ENCODE measurements at places on chromosomes 1 and 21.

DNA sequence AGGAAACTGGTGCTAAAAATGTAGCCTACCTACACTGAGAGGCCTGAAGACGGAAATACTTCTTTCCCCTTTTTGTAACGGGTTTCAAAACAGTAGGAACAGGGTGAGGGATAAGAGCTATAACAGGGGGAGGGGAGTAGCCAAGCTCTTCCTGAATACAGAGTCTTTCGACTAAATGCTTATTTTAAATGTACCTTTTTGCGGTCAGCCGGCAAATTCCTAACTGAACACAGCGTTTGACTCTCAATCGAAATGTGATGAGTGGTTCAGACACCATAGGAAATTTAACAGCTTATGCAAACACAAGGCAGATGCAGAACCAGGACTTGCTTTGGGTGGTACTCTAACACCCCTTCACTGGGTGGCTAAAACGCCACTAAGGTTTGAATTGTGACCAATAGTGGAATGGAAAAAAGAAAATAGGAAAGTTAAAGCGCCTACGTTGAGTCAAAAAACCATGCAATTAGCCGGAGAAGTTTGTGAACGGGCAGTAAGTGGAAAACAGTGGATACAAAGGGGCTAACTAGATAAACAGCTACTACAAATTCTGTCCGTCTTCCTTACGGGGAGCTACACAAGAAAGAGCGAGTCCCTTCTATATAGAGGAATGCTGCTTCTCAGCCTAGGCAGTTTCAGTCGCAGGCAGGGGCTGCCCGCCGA lies 1.7 kb downstream of the EGLN1 start:
- no peak for DNase-seq

GRCh38 chr1:54460861-54461387 lies 54.7 kb upstream of the SSBP3 start:
- no peak for DNase-seq

GRCh38 chr1:228372183-228373003 lies 34.2 kb downstream of the TRIM11 start:
- no peak for DNase-seq

GRCh38 chr1:22508991-22509390 lies 54.3 kb upstream of the EPHA8 start:
- no peak for DNase-seq

- DNase-seq = no peak
Measured at GRCh38 chr1:231933711-231934626, 307.4 kb downstream of the DISC1 start.

- no peak for DNase-seq
Measured at GRCh38 chr1:70504821-70505193, 93.7 kb downstream of the CTH start.

- no peak for DNase-seq
Measured at GRCh38 chr1:99970713-99971255, 988 bp downstream of the SLC35A3 start.

- no peak for DNase-seq
Measured at GRCh38 chr1:211155040-211155439, 21.1 kb upstream of the KCNH1 start.

DNA sequence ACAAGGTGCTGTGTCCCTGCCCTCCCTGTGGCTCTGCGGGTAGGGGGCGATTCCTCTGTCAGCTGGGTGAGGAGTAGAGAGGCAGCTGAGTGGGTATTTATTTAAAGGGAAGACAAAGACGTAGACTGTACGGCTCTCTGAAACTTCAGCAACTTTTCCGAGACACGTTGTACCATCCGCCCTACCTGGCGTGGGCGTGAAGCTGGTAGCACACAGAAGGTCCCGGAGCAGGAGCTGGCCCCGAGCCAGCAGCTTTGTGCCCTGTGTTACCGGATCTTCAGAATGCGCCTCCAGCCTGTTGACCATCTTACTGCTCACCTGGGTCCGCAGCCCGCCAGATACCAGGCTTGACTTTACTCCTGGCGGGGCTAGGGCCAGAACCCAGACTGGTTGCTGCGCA lies 34.9 kb downstream of the PRKCZ start:
- DNase-seq = no peak

- no peak for DNase-seq
Measured at GRCh38 chr1:202656057-202656456, 54.2 kb downstream of the SYT2 start.

DNA sequence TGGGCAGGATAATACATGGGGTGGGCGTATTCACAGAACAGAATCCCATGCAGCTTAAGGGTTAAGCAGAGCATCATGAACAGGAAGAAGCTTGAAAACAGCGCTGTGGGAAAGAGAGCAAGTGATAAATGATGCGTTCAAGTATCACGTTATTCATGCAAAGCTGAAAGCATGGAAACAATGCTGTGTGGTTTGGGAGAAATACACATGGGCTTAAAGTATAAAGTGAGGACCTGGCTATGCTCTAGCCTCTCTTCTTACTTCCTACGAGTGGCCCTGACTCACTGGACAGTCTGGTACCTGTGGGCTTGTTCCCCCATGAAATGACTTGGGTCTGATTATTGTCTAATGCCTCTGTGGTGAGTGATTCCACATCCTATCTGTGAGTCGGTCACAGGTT lies 25.7 kb downstream of the TMPRSS2 start:
- no peak for DNase-seq

GRCh38 chr1:109827986-109828385 lies 64.3 kb upstream of the EPS8L3 start:
- no peak for DNase-seq

GRCh38 chr1:195831789-195832188 lies 776.5 kb downstream of the KCNT2 start:
- DNase-seq = no peak

- no peak for DNase-seq
Measured at GRCh38 chr1:152811671-152812070, at the start of gene LCE1B. LCE1B (plus strand) TSS chr1:152811971; CDS start chr1:152812447, 476 bp downstream.

DNA sequence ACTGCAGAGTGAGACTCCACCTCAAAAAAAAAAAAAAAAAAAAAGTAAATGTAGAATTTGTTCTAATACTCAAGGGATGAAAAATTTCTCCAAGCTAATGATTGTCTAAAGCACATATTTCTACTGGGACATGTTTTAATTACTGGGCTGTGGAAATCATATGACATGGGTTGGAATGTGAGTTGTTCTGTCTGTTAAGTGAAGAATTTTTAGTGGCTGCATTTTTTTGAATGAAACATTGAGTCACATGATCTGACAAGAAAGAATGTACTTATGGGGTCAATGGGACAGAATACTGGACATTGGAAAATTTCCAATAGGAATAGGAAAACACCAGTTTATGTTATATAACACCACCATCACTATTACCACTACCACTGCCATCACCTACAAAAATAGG lies 123.8 kb upstream of the IVNS1ABP start:
- DNase-seq = no peak

DNA sequence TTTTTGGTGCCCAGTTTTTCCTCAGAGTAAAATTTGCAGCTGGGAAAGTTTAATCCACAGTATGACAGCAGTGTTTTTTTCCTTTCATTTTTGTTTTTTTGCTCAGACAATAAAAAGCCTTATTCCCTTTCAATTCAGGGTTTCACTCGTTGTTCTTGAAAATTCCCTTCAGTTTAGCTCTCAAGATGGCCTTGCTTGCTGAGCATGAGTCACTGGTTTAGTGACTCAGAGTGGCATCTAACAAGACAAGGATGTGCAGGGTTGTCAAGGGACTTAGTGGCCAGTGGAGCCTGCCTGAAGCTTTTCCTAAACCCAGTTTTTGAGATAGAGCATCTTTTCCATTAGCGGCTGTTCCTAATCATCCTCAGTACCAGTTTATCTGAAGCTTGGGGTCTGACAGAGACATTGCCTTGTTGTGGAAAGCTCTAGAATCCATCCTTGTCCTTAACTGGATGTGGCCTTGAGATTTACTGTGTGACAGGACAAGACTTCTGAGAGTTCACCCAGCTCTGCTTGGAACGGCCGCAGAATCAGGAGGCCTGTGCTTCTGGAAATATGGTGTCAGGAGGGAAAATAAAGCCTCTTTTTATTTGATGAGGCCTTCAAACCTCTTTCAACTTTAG lies 48.4 kb upstream of the DNAJC6 start:
- no peak for DNase-seq

- no peak for DNase-seq
Measured at GRCh38 chr1:23756676-23757075, 13.4 kb downstream of the ELOA start.

DNA sequence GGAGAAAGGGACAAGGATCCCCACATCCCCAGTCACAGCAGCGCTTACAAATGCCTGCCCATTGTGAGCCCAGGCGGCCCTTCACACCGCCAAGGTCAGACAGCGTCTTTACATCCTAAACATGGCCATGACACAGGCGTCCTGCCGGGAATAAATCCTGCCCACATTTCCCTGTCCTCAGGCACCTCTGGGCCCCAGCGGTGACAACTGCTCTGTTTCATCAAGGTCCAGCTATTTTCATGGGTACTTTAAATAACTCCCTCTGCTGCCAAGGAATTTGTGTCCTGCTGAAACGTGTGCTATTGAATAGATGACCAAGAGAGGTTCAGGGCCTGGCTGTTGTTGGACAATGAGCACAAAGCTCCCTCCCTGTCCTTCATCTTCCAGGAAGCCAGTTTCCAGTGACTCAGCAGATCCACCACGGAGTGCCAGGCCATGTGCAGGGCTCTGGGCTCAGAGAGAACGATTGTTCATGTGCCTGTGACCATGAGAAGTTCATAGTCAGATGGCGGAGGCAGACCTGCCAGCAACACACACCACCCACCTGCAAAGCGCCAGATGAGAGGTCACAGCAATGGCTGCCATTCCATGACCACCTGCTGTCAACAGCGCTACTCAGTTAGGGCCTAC lies 195.8 kb downstream of the MATN1 start:
- no peak for DNase-seq

DNA sequence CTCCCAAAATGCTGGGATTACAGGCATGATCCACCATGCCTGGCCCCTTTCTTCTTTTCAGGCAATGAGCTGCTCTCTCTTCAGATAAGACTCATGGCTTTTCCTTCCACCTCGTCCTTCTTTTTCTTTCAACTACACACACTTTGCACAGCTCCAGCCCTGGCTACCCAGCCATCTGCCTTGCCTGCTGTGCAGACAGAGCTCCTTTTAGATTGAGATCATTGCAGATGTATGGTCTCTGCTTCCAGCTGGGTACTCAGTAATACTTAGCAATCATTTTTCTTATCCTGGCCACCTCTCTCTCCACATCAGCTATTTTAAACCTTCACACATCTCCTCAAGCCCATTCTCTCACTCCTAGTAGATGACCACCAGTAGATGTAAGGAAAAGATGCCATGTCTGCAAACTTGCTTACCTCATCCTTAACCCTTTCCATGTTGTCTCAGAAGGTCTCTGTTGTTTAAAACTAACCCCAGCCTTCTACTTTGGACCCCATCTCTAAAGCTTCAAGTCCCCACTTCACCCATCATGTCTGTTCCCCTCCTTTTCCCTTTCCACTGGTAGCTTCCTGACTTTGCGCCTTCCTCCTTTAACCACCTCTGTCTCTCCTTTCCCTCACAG lies 7.3 kb downstream of the RAB4A start:
- no peak for DNase-seq

- no peak for DNase-seq
Measured at GRCh38 chr21:27293239-27293638, 326.4 kb upstream of the ADAMTS5 start.

- DNase-seq = no peak
Measured at GRCh38 chr1:40391688-40392145, 18.2 kb downstream of the SMAP2 start.

DNA sequence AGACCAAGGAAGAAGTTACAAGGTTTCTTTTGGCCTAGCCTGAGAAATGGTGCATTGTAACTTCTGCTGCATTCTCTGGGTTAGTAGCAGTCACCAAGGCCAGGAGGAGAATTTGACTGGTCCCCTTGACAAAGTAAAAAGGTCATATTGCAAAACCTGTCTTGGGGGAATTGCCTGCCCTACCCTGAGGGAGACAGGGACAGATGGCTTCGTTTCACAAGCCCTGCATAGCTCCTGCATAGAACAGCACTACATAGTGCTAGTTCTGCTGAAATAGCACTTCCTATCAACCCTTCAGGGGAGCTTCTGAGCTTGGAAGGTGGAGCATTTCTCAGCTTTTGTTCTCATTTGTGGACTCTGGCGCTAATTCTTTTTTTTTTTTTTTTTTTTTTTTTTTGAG lies 20.4 kb upstream of the AK2 start:
- no peak for DNase-seq

- DNase-seq = no peak
Measured at GRCh38 chr1:213201380-213202155, 150.5 kb downstream of the RPS6KC1 start.

DNA sequence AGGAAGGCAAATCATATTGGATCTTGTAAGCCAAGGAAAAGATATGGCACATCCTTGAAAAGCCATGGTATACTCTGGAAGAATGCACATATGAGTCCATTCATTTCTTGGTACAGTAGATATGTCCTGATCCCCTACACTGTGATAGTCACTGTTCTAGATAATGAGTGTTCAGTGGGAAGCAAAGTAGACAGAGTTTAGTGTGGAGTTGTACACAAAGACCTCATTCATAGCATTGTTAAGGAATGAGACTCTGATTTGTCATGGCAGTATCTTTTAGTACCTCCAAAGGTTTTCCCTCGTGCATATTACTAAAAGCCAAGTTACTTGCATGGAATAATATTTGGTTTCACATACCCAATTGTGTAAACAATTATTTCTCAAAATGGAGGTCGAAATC lies 204.7 kb downstream of the NFIA start:
- DNase-seq = no peak

DNA sequence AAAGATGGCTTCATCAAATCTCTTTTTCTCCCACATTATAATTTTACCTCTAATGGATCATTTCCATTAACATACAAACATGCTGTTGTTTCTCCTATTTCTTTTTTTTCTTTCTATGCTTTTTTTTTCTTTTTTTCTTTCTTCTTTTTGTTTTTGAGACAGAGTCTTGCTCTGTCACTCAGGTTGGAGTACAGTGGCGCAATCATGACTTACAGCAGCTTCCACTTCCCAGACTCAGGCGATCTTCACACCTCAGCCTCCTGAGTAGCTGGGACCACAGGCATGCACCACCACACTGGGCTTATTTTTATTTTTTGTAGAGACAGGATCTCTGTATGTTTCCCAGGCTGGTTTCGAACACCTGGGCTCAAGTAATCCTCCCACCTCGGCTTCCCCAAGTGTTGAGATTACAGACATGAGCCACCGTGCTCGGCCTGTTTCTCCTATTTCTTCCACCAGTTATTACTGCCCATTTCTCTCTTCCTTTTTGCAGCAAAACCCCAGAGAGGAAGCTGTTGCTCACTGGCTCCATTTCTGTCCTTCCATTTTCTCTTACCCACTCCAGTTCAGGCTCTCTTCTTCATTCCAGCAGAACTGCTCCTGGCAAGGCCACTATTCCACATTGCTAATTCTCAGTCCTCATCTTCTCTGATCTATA lies 32.1 kb upstream of the OPRD1 start:
- no peak for DNase-seq

Measured in activated CD4-positive, alpha-beta T cell treated with anti-CD3 and anti-CD28 coated beads for 24 hours (primary cell).